Nasal cavity respiratory epithelium epithelial cell of viscerocranial mucosa (primary cell): ENCODE measurements at places on chromosomes 1 and 21. TPM values are rescaled to one million over a fixed set of nuclear protein-coding genes. Genes with fewer than 3 reads are reported as not detected.

OLFML2B gene
- 0.21 TPM in 1 of 2 replicates, not detected in the other for total RNA-seq

LCE6A gene
- not detected in 2 replicates for total RNA-seq

GUCA2A gene
- total RNA-seq = not detected in 2 replicates

ANXA9 gene
- total RNA-seq = 0.50 and 0.68 TPM in 2 replicates
